ENCODE measurements at places on chromosomes 7 and 10. TPM values are rescaled to one million over a fixed set of nuclear protein-coding genes. Genes with fewer than 3 reads are reported as not detected.

GRCh38 chr10:124493214-124493882 is 31.7 kb downstream of the LHPP start:
- H3K4me1 ChIP-seq: peaks cover 13% of the 10 kb centered on the region
- H3K36me3 ChIP-seq: no peaks in the 10 kb centered on the region
- peak; percentile 33 for DNase-seq

DNA sequence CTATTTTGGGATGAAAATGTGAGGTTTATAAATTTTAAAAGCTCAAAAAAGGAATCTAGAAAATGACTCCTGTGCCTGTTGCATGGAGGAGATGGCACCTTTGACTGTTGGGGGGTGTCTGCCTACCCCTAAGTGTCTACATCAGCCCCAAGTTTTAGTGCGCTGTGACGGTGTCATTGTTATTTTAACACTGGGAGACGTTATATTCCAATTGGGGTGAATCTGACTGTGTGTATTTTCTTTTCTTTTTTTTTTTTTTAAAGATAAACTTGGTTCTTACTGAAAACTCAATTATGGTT is 517 bp downstream of the SRGN start:
- no peaks in the 10 kb centered on the region for H3K4me1 ChIP-seq
- no peaks in the 10 kb centered on the region for H3K27me3 ChIP-seq
- no peak overlapping the region for H3K4me3 ChIP-seq
- DNase-seq: no peak
- no peaks in the 10 kb centered on the region for H3K36me3 ChIP-seq

GRCh38 chr10:123621916-123622315 is 44.2 kb upstream of the GPR26 start:
- no peak overlapping the region for H3K27ac ChIP-seq
- DNase-seq: no peak
- H3K4me1 ChIP-seq: no peaks in the 10 kb centered on the region
- H3K36me3 ChIP-seq: no peaks in the 10 kb centered on the region
- H3K4me3 ChIP-seq: no peak overlapping the region
- H3K27me3 ChIP-seq: peaks cover 7% of the 10 kb centered on the region

GRCh38 chr7:100951888-100952560 is 2.7 kb downstream of the MUC3A start:
- H3K36me3 ChIP-seq: no peaks in the 10 kb centered on the region
- no peak overlapping the region for H3K27ac ChIP-seq
- no peak overlapping the region for H3K4me3 ChIP-seq
- no peaks in the 10 kb centered on the region for H3K27me3 ChIP-seq
- no peak for DNase-seq
- H3K4me1 ChIP-seq: no peaks in the 10 kb centered on the region

DNA sequence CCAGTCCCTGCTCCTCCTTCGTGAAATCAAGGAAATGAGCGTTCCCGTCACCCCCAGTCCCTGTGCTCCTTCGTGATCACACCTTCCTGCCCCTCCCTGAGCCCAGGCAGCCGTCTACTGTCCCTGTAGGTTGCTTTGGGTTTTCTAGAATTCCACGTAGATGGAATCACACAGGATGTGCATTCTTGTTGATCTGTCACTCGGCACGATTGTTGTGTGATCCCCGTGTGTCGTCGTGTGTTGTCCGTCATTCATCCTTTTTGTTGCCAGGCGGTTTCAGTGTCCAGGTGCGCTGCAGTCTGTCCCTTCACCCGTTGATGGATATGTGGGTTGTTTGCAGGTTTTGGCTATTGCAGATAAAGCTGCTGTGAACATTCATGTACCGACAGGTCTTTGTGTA is 9.4 kb downstream of the MTG1 start:
- peaks cover 34% of the 10 kb centered on the region for H3K36me3 ChIP-seq
- H3K4me1 ChIP-seq: no peaks in the 10 kb centered on the region
- no peak overlapping the region for H3K4me3 ChIP-seq
- no peak for DNase-seq
- H3K27ac ChIP-seq: no peak overlapping the region
- H3K27me3 ChIP-seq: no peaks in the 10 kb centered on the region

GRCh38 chr10:112145263-112145662 is 38.3 kb downstream of the GPAM start:
- H3K27me3 ChIP-seq: no peaks in the 10 kb centered on the region
- no peak overlapping the region for H3K27ac ChIP-seq
- H3K4me1 ChIP-seq: peaks cover 12% of the 10 kb centered on the region
- no peak for DNase-seq

DNA sequence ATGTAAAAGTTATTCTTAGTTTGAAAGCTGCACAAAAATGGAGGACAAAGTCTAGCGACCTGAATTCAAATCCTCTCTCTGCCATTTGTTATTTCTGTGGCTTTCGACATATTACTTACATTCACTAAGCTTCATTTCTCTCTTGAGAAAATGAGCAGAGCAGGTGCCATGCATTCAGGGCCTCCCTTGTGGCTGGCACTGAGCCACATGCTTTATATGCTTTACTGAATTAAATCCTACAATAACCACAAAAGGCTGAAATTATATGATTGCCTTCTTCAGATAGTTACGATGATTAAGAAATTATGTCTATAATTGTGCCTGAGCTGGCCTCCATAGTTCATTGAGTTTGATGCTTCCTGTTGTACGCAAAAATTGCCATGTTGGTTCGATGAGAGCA is 98.7 kb downstream of the NPSR1 start:
- H3K27me3 ChIP-seq: no peaks in the 10 kb centered on the region
- no peak overlapping the region for H3K27ac ChIP-seq
- H3K36me3 ChIP-seq: no peaks in the 10 kb centered on the region
- no peak overlapping the region for H3K4me3 ChIP-seq
- no peaks in the 10 kb centered on the region for H3K4me1 ChIP-seq
- no peak for DNase-seq

GRCh38 chr10:132052124-132052523 is 13.6 kb upstream of the JAKMIP3 start:
- no peak overlapping the region for H3K4me3 ChIP-seq
- no peak overlapping the region for H3K27ac ChIP-seq
- no peak for DNase-seq
- H3K27me3 ChIP-seq: no peaks in the 10 kb centered on the region
- no peaks in the 10 kb centered on the region for H3K4me1 ChIP-seq
- no peaks in the 10 kb centered on the region for H3K36me3 ChIP-seq

GRCh38 chr10:72309290-72310240 is 35.8 kb downstream of the DDIT4 start:
- no peak overlapping the region for H3K27ac ChIP-seq
- H3K36me3 ChIP-seq: no peaks in the 10 kb centered on the region
- H3K4me3 ChIP-seq: no peak overlapping the region
- DNase-seq: no peak

- no peak overlapping the region for H3K27ac ChIP-seq
- H3K4me1 ChIP-seq: peaks cover 4% of the 10 kb centered on the region
- peak; percentile 1 for DNase-seq
Measured at GRCh38 chr10:24114556-24114955, 94.4 kb upstream of the KIAA1217 start.

- no peaks in the 10 kb centered on the region for H3K27me3 ChIP-seq
- no peak overlapping the region for H3K27ac ChIP-seq
- DNase-seq: no peak
- H3K4me3 ChIP-seq: no peak overlapping the region
- H3K4me1 ChIP-seq: no peaks in the 10 kb centered on the region
Measured at GRCh38 chr7:96778263-96778662, 68.6 kb upstream of the SEM1 start.

- no peaks in the 10 kb centered on the region for H3K4me1 ChIP-seq
- H3K4me3 ChIP-seq: no peak overlapping the region
- H3K27ac ChIP-seq: no peak overlapping the region
- no peaks in the 10 kb centered on the region for H3K36me3 ChIP-seq
Measured at GRCh38 chr7:120400806-120401455, 128.0 kb downstream of the KCND2 start.

GRCh38 chr7:48742079-48742798 is 182.1 kb upstream of the CDC14C start:
- H3K27ac ChIP-seq: no peak overlapping the region
- no peaks in the 10 kb centered on the region for H3K27me3 ChIP-seq
- no peaks in the 10 kb centered on the region for H3K36me3 ChIP-seq

- no peak overlapping the region for H3K27ac ChIP-seq
- DNase-seq: no peak
- no peaks in the 10 kb centered on the region for H3K36me3 ChIP-seq
- no peaks in the 10 kb centered on the region for H3K27me3 ChIP-seq
Measured at GRCh38 chr10:71473671-71474599, 77.2 kb downstream of the CDH23 start.

GRCh38 chr10:62895063-62895462 is 78.9 kb upstream of the EGR2 start:
- H3K4me1 ChIP-seq: no peaks in the 10 kb centered on the region
- H3K27ac ChIP-seq: no peak overlapping the region
- peaks cover 62% of the 10 kb centered on the region for H3K27me3 ChIP-seq
- H3K36me3 ChIP-seq: no peaks in the 10 kb centered on the region
- H3K4me3 ChIP-seq: no peak overlapping the region

- no peak overlapping the region for H3K4me3 ChIP-seq
- DNase-seq: peak; percentile 91
- H3K27ac ChIP-seq: no peak overlapping the region
- no peaks in the 10 kb centered on the region for H3K36me3 ChIP-seq
Measured at GRCh38 chr7:27248911-27249723, 6.5 kb downstream of the EVX1 start.

- H3K4me1 ChIP-seq: peaks cover 23% of the 10 kb centered on the region
- H3K36me3 ChIP-seq: no peaks in the 10 kb centered on the region
- no peak overlapping the region for H3K4me3 ChIP-seq
- H3K27ac ChIP-seq: no peak overlapping the region
- H3K27me3 ChIP-seq: no peaks in the 10 kb centered on the region
Measured at GRCh38 chr10:17910125-17910789, 41.5 kb upstream of the SLC39A12 start.

DNA sequence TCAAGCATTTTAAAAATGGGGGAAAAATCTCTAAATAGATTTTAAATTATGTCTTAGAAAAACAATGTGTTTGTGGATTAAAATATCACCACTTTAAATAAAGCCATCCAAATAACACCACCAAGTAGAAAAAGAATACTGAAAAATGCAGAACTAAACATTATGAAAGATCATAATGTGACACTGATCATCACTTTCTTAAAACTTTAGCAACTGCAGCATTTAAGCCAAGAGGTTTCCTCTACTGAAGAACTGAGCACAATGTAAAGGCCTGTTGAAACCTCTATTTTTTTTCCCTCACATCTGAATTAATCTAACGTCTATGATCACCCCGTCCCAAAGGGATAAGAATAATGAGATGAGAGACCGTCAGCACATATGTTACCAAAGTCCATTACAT is 18.6 kb downstream of the MINDY3 start:
- no peak for DNase-seq
- H3K4me1 ChIP-seq: peaks cover 3% of the 10 kb centered on the region
- no peaks in the 10 kb centered on the region for H3K36me3 ChIP-seq
- no peak overlapping the region for H3K4me3 ChIP-seq
- no peak overlapping the region for H3K27ac ChIP-seq

- H3K27ac ChIP-seq: no peak overlapping the region
- no peaks in the 10 kb centered on the region for H3K4me1 ChIP-seq
- H3K36me3 ChIP-seq: no peaks in the 10 kb centered on the region
Measured at GRCh38 chr7:71706597-71706975, 574.6 kb downstream of the GALNT17 start.

- no peak for DNase-seq
- H3K4me3 ChIP-seq: no peak overlapping the region
- no peaks in the 10 kb centered on the region for H3K4me1 ChIP-seq
- H3K36me3 ChIP-seq: no peaks in the 10 kb centered on the region
- H3K27me3 ChIP-seq: peaks cover 9% of the 10 kb centered on the region
Measured at GRCh38 chr7:41383596-41383995, 319.3 kb downstream of the INHBA start.

- no peak for DNase-seq
- peaks cover 32% of the 10 kb centered on the region for H3K4me1 ChIP-seq
- H3K36me3 ChIP-seq: no peaks in the 10 kb centered on the region
- H3K27me3 ChIP-seq: no peaks in the 10 kb centered on the region
Measured at GRCh38 chr10:132393695-132394181, 3.3 kb upstream of the PWWP2B start.

DNA sequence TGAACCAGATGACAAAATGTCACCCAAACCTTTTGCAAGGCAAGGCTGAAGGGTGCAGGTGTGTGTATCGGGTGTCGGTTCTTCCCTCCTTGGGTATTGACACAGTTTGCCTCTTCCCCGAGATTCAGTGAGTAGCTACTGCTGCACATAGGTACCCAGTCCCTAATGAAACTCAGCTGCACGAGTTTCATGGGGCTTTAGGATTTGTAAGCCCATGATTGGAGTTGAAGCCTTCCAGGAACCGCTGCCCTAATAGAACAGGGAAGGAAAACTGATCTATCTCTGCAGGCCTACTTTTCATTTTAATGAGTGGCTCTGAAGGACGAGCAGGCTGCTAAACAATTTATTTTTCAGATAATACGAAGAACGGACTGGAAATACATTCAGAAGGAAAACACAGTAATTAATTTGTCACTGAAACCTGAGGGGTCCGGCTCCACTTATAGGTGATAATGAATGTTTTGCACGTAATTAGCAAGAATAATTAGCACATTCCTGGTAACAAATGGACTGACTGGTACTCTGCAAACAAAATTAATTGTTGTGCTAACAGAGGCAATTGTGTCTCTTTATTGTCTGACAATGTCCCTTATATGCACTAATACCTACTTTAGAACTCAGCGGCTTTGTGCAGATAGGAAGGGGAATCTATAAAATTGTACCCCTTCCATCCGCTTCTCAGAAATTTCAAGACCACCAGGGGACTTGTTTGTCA is 49.6 kb upstream of the FZD8 start:
- H3K36me3 ChIP-seq: no peaks in the 10 kb centered on the region
- DNase-seq: no peak
- H3K27ac ChIP-seq: no peak overlapping the region
- H3K27me3 ChIP-seq: peaks cover 32% of the 10 kb centered on the region
- H3K4me3 ChIP-seq: no peak overlapping the region
- peaks cover 5% of the 10 kb centered on the region for H3K4me1 ChIP-seq

- H3K4me1 ChIP-seq: no peaks in the 10 kb centered on the region
- H3K36me3 ChIP-seq: no peaks in the 10 kb centered on the region
- H3K27ac ChIP-seq: no peak overlapping the region
- H3K27me3 ChIP-seq: no peaks in the 10 kb centered on the region
- no peak for DNase-seq
Measured at GRCh38 chr10:124346831-124347230, 71.9 kb downstream of the OAT start.

Gene C1QL3
- total RNA-seq: 0.35 TPM

Gene FAM180A
- total RNA-seq: not detected

Gene OR6V1
- not detected for total RNA-seq

Gene FAM25G
- total RNA-seq: not detected

Gene FLNC
- total RNA-seq: 516 TPM

Gene HPSE2
- total RNA-seq: 7.5 TPM

Gene CTTNBP2
- total RNA-seq: 51.2 TPM

Gene DOCK4
- 11.4 TPM for total RNA-seq

Gene SSC4D
- total RNA-seq: 17.3 TPM

Gene ANXA8
- 0.32 TPM for total RNA-seq

Gene VSIR
- 1.3 TPM for total RNA-seq

Gene GSTO2
- 1.7 TPM for total RNA-seq

Gene CACNB2
- 134 TPM for total RNA-seq

Gene RET
- 0.09 TPM for total RNA-seq

Gene CAV2
- 6.4 TPM for total RNA-seq

Gene CDHR3
- total RNA-seq: 12.2 TPM

Gene FEZF1
- not detected for total RNA-seq

Gene CD36
- 1.1 TPM for total RNA-seq

Gene TAS2R60
- total RNA-seq: not detected

Measured in cardiac muscle cell (in vitro differentiated cells and primary cell).